ENCODE measurements at places on chromosomes 1 and 21.
A peak's percentile ranks its signal among the peaks of the same experiment; 100 is the strongest.

DNA sequence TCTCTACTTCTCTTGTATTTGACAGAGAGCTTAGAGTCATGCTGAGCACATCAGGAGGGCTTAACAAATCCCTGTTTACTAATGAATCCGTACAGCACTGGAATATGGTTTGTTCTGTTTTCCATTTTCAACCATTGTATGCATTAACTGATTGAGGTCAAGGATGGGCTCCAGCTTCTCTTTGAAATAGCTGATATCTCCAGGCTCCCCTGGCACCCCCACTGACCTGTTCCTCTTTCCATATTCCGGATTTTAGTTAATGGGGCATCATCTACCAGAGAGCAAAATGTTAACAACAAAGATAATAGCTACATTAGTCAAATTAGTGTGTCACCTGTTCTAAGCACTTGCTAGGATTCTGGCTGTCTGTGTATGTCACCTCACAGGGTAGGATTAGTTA, 57.6 kb downstream of the NENF start:
- no peaks in the 10 kb centered on the region for H3K4me1 ChIP-seq
- no peak overlapping the region for H3K27ac ChIP-seq
- H3K27me3 ChIP-seq: peaks cover 10% of the 10 kb centered on the region
- DNase-seq: no peak

- peak overlapping the region; percentile 88 for H3K27ac ChIP-seq
- H3K4me3 ChIP-seq: peak overlapping the region; percentile 82
- peaks cover 56% of the 10 kb centered on the region for H3K4me1 ChIP-seq
- peaks cover 11% of the 10 kb centered on the region for H3K36me3 ChIP-seq
- no peaks in the 10 kb centered on the region for H3K27me3 ChIP-seq
Observed at GRCh38 chr1:154405747-154406571, 816 bp downstream of the IL6R start.

- H3K27ac ChIP-seq: no peak overlapping the region
- DNase-seq: no peak
- H3K4me3 ChIP-seq: no peak overlapping the region
- peaks cover 4% of the 10 kb centered on the region for H3K4me1 ChIP-seq
Observed at GRCh38 chr1:246267426-246267825, 239.7 kb downstream of the SMYD3 start.

DNA sequence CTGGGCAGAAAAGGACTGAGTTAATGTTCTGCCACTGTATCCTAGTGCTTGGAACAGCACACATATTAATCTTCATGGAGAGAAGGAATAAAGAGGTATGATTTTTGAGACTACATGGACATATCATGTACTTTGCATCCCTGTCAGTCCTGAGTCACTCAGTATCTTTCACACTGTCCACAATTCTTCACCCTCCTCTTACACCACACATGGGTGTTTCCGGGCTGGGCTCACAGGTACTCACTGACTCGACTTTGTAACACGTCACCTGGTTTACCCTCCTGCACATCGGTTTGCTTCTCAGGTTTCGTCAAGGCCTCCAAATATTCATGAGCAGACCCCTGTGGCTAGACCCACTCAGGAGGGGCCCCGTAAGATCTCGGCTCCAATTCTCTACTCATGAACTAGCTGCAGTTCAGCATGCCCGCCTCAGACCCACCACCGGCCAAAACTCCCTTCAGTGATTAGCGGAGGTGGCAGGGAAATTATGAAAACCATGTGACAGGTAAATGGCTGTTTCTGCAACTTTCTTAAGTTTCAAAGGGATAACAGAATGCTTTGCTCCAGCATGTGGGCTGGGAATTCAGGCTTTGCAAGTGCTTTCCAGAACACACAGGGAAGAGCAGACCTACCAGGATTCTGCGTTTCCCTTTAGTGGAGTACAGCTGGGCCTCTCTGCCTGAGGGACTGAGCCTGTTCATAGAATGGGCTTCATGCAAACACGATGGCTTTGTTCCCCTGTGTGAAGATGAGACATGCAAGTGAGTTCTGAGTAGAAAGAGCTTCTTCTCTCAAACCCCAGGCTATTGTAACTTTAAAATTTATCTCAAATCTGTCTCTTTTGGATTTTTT, 31.3 kb upstream of the TRABD2B start:
- H3K4me1 ChIP-seq: no peaks in the 10 kb centered on the region
- no peak overlapping the region for H3K4me3 ChIP-seq
- H3K27ac ChIP-seq: no peak overlapping the region
- no peaks in the 10 kb centered on the region for H3K36me3 ChIP-seq
- H3K27me3 ChIP-seq: peaks cover 26% of the 10 kb centered on the region

GRCh38 chr1:86971778-86972177, 57.3 kb downstream of the HS2ST1 start:
- peak overlapping the region; percentile 19 for H3K4me3 ChIP-seq
- no peak for DNase-seq
- peaks cover 3% of the 10 kb centered on the region for H3K4me1 ChIP-seq
- H3K36me3 ChIP-seq: no peaks in the 10 kb centered on the region
- H3K27me3 ChIP-seq: no peaks in the 10 kb centered on the region

DNA sequence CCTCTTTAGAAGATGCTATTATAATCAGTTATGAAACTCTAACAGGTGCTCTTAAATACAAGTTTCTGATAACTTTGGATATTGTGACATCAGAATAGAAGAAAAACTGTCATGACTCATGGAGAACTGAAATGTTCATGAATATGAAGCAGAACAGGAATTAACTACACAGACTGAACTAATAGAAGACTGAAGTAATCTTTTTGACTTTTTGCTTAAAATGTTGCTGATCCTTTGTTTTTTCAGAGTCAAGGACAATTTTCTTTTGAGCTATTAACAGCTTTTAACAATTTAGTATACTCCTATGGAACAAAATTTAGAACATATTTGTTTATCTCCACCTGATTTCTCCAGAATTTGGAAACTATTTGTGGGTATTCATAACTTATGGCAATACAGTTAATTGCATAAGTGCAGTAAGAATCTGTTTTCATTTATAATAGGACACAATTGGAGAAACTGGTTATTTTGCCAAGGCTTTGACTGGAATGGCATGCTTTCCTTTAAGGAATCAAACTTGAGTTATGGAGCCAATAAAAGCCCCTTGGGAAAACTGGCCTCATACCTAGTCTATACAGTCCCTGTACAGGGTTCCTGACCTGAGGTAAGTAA, 18.7 kb upstream of the PLA2G5 start:
- no peaks in the 10 kb centered on the region for H3K36me3 ChIP-seq
- H3K27me3 ChIP-seq: no peaks in the 10 kb centered on the region
- no peaks in the 10 kb centered on the region for H3K4me1 ChIP-seq
- no peak overlapping the region for H3K4me3 ChIP-seq
- H3K27ac ChIP-seq: no peak overlapping the region

- H3K4me1 ChIP-seq: peaks cover 3% of the 10 kb centered on the region
- H3K27me3 ChIP-seq: peaks cover under 1% of the 10 kb centered on the region
Observed at GRCh38 chr1:156451505-156452160, 48.9 kb downstream of the MEF2D start.

- no peak overlapping the region for H3K27ac ChIP-seq
- no peaks in the 10 kb centered on the region for H3K36me3 ChIP-seq
- H3K4me1 ChIP-seq: peaks cover 24% of the 10 kb centered on the region
- no peak for DNase-seq
Observed at GRCh38 chr1:167081594-167082156, 8.5 kb downstream of the GPA33 start.

GRCh38 chr1:101567582-101568189, 330.9 kb downstream of the S1PR1 start:
- peaks cover 18% of the 10 kb centered on the region for H3K27me3 ChIP-seq
- H3K36me3 ChIP-seq: peaks cover 5% of the 10 kb centered on the region
- no peak overlapping the region for H3K4me3 ChIP-seq
- peak; percentile 35 for DNase-seq

GRCh38 chr1:9312168-9312720, 19.6 kb downstream of the SPSB1 start:
- peaks cover 15% of the 10 kb centered on the region for H3K27me3 ChIP-seq
- DNase-seq: no peak
- no peak overlapping the region for H3K27ac ChIP-seq
- no peak overlapping the region for H3K4me3 ChIP-seq

Data from effector memory CD8-positive, alpha-beta T cell (primary cell).